Thymus (tissue), 14 donors: ENCODE measurements at places on chromosomes 16 and 17.

GRCh38 chr16:49467540-49468372 lies 94.2 kb downstream of the C16orf78 start:
- no peak for DNase-seq

DNA sequence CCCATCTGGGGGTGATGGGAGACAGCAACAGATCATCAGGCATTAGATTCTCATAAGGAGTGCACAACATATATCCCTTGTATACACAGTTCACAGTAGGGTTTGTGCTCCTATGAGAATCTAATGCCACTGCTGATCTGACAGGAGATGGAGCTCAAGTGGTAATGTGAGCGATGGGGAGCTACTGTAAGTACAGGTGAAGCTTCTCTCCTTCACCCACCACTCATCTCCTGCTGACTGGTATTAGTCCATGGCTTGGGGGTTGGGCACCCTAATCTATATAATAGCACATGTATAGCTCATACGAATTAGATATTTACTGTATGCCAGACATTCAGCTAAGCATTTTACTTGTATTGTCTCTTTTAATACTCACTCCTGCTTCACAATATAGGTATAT lies 101.7 kb downstream of the MAP2K6 start:
- DNase-seq = no peak

DNA sequence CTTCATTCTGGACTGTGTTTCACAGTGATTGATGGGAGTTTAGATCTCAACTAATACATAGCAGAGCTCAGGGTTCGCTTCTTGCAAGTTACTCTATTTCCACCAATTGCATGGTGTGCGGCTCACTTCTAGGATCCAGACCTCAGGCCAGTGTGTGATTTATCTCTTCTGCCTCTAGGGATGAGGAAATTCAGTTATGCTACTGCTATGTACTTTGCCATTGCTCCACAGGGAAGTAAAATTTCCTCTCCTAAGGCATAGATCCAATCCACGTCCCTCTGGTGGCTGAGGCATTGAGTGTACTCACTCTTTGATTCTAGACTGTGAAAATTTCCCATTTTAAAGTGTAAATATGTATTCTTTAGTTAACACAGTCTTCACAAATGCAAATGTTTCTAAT lies 214.1 kb downstream of the HS3ST3B1 start:
- DNase-seq = no peak

DNA sequence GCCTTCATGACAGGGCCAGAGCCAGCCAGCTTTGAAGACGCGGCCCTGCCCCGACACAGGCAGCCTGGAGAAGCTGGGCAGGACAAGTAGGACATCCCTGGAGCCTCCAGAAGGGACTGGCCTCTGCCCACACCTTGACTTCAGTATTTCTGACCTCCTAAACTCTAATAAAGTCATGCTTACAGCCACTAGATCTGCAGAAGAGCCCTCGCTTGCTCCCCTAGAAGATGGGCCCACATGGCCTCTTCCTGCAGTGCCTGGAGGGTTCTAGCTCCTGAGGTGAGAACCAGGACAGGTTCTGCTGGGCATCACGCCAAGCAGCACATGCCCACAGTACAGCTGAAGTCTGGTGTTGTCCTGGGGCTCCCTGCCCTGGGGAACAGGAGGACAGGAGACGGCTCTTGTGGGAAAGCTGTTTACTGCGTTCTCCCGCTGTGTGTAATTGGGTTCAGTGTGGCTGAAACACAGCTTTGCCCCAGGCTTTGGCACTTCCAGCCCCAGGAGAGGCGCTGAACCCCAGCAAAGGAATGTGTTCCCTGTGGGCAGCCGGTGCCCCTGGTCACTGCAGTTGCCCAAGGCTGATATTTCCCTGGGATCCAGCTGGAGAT lies 2.6 kb downstream of the APRT start:
- DNase-seq = no peak

DNA sequence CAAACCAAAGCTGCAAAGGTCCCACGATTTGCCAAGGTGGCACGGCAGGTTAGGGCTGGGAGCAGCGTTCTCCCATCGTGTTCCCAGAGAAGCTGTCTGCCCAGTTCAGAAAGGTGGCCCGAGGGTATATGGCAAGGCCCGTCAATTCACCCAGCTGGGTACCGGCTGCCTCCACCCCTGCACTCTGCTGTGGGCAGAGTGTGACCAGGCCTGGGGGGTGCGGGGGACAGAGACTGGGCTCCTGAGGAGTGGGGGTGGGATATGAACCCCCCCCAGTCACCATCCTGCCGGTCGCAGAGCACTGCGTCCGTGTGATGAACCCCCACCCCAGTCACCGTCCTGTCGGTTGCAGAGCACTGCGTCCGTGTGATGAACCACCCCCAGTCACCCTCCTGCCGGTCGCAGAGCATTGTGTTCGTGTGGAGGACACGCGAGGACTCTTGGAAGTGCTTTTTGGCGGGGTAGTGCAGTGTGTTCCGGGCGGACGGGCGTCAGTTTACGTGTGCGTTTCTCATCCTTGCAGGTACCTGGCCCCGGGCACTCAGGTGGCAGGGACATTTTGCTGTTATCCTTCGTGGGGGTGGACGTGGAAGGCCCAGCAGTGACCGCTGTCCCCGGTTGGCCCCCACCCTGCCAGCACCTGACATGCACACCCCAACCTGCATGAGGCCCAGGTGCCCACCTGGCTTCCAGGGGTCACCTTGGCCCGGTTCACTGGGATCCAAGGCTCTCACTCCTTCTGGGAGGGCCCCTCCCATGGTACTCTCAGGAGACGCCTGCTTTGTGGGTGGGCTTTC lies 2.7 kb upstream of the FASN start:
- DNase-seq = no peak

DNA sequence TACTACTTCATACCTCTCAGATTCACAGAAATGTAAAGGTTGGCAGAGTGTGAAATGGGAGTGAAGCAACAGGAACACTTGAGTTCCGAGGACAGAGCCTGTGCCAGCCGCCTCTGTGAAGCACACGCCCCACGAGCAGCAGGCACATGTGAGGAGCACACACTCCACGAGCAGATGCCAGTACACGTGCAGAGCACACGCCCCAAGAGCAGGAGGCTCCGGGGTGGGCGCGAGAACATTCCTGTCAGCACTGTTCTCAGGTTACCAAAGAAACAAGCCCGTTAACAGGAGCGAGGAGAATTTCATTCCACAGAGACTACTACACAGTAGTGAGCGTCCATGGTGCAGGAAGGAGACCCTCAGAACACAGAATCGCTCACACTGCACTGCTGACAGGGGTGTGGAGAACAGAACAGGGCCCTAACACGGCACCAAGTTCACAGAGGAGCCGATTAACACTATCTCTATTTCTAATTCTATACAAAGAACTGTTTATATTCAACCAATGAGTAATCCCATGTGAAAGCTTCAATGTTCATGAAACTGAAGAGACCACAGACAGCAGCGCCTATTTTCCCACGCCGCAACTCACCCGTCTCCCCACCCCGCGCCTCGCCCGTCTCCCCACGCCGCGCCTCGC lies 40.1 kb downstream of the KLHDC4 start:
- DNase-seq = no peak

DNA sequence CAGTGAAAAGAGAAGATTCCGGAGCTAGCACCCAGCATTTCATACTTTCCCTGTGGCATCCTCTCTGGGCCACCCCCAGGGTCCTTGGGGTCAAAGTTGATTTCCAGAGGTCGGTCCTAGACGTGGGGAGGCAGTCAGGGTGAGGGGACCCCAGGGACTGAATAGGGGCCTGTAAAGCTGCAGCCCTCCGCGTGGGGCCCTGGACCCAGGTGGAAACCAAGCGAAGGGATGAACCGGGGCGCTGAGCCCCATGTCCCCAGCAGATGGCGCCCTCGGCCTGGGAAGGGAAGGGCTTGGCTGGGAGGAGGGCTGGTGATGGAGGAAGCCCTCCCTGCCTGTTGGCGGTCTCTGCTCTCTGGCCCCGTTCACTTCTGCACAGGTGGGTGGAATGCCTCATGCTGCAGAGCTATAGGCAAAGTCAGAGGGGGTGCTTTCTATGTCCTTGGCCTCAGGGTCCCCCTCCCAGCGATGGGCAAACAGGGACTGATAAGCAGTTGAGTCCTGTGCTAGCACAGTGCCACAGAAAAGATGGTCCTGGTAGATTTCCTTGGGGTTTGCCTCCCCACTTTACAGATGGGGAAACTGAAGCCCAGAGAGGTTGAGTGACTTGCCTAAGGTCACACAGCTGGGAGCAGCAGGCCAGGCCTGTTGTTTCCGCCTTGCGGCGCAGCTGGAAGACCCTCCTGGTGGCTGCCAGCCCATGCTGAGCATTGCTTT lies 163.4 kb upstream of the CIBAR2 start:
- DNase-seq = no peak

- DNase-seq = peak; percentile 55
Measured at GRCh38 chr17:4492721-4493561, 5.7 kb upstream of the SPNS2 start.

GRCh38 chr16:90083139-90083538 lies 6.0 kb upstream of the PRDM7 start:
- DNase-seq = no peak

- no peak for DNase-seq
Measured at GRCh38 chr17:66430846-66431795, 128.7 kb downstream of the PRKCA start.

GRCh38 chr16:89737341-89738071 lies 16.2 kb downstream of the ZNF276 start:
- no peak for DNase-seq

DNA sequence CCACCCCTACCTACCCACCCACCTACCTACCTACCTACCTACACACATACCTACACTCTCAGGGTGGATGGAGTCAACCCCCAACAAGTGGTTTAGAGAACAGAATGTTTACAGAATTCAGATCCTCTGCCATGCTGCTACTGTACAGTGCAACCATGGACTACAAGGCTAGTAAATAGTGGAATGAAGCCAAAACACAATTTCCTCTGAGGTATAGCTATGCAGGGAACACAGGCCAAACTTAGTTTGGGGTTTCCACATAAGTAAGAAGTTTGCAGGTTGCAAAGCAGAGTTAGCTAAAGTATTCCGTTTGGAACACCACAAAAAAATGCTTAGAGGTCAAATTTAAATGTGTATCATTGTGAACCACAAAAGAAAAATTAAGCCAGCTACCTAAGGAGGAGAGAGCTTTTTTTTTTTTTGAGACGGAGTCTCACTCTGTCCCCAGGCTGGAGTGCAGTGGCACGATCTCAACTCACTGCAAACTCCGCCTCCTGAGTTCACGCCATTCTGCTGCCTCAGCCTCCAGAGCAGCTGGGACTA lies 2.7 kb upstream of the AP1G1 start:
- no peak for DNase-seq

GRCh38 chr16:78209951-78210661 lies 110.7 kb downstream of the WWOX start:
- DNase-seq = no peak

GRCh38 chr16:87173294-87173893 lies 143.8 kb downstream of the C16orf95 start:
- DNase-seq = no peak

GRCh38 chr16:5415123-5415522 lies 317.5 kb upstream of the EEF2KMT start:
- no peak for DNase-seq

GRCh38 chr17:46983782-46984181 lies 4.7 kb upstream of the RPRML start:
- no peak for DNase-seq

- no peak for DNase-seq
Measured at GRCh38 chr16:50539822-50540710, 8.1 kb upstream of the NKD1 start.
